ENCODE measurements at places on chromosomes 7 and 10.

DNA sequence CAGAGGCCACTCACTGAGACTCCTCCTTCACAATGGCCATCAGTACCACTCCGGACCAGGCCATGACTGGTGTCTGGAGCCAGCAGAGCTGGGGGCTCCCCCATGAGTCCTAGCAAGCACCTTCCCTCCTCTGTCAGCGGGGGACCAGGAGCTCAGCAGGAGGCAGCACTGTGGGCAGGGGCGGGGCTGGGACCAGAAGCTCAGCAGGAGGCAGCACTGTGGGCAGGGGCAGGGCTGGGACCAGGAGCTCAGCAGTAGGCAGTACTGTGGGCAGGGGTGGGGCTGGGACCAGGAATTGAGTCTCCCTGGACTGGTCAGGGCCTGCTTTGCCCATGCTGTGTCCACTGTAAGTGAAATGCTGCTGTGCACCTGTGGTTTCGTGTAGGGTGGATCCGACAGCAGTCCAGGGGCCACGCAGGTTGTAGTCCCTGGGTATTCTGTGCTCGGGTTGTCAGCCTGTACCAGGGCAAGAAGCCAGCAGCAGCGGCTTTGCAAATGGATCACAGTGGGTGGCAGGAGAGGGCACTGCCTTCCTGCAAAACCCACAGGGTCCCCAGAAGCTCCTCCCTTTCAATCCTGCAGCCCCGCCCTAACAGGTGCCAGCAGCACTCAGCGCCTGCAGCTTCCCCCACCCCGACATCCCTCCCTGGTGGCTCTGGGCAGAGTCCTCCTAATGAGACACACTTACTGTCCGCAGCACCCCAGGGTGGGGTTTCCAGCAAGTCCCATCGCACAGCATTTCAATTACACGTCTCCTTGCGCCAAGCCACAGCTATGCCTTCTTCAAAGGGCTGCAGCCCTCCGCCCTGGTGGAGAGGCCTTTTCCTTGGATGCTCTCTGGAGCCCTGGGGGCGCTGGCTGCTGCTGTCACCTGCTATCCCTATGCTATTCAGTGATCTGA lies 220.5 kb downstream of the TCERG1L start:
- no peak for DNase-seq

DNA sequence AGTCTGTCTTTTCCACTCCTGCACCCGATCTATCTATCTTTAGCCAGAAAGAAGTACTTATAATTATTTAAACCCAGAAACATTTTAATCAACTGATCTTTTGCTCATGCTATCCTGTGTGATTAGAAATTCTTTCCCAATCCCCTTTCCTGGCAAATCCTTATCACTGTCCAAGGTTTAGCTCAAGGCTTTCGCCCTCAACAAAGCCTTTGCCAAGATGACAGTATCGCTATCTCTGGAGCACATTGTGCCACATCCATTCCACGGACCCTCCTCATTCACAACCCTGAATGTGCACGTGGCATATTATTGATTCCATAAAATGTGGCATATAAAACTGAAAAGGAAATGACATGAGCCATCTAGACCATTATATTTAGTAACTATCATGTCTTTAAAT lies 71.3 kb downstream of the PTN start:
- no peak for DNase-seq

- DNase-seq = no peak
These were observed 23.7 kb upstream of the WNT16 start for GRCh38 chr7:121305109-121305508.

DNA sequence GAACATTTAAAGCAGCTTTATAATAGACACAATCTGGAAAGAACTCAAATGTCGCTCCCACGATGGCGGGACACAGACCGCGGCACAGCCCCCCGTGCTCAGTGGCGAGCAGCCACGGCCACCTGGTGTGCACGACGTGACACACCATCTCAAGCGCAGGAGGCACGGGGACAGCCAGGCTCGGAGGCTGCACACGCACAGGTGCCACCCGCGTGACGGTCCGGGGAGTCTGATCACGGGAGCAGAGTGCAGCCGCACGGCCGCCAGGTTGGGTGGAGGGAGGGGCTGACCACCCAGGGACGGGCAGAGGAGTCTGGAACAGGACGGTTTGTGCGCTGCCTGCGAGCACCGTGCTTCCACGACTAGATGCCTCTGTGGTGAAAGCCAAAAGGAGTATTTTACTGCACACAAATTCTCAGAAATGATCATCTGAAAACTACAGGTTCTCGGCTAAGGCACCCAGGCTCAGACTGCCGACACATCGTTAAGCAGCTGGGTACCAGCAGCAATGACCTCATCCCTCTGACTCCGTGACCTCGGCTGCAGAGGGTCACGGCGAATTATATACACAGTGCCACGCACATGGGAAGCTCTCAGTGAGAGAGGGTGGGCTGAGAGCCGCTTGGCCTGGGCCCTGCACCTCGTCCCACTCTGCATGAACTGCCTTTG lies 7.5 kb upstream of the GPER1 start:
- DNase-seq = no peak

- no peak for DNase-seq
These were observed 148.7 kb downstream of the MYOF start for GRCh38 chr10:93333278-93333978.

DNA sequence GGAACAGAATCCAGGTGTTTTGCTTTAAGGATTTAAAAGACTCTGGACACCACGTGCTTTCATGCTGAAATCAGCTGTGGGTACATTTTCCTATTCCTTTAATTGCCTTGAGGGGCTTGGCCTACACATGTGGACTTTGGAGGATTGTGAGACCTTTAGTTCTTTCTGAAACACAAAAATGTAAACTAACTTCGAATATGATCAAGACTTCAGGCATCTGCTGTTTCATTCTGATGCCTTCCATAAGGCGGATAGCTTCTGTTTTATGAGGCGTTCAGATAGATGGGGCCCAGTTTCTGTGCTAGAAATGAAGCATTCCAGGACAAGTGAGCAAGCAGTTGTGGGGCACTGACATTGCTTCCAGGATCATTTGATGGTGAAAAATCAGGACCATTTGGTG lies 1.5 kb upstream of the NOBOX start:
- no peak for DNase-seq

DNA sequence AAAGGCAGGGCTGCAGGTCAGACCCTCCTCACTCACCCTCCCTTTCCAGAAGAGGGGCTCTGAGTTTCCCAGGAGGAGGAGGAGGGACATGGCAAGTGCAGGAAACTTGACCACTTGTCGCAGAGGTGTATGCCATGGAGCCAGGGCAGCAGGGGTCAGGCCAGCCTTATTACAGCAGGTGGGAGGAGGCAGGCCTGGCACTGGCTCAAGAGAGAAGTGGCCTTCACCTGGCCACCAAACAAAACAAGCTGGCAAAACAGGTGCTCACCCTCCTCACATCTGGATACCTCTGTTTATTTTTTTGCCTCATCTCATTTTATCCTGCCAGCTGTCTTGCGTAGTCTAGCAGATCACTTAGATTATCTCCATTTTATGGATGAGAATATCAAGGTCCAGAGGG lies 12.5 kb downstream of the COL13A1 start:
- no peak for DNase-seq

GRCh38 chr7:1758859-1759521 lies 88.9 kb downstream of the ELFN1 start:
- no peak for DNase-seq

DNA sequence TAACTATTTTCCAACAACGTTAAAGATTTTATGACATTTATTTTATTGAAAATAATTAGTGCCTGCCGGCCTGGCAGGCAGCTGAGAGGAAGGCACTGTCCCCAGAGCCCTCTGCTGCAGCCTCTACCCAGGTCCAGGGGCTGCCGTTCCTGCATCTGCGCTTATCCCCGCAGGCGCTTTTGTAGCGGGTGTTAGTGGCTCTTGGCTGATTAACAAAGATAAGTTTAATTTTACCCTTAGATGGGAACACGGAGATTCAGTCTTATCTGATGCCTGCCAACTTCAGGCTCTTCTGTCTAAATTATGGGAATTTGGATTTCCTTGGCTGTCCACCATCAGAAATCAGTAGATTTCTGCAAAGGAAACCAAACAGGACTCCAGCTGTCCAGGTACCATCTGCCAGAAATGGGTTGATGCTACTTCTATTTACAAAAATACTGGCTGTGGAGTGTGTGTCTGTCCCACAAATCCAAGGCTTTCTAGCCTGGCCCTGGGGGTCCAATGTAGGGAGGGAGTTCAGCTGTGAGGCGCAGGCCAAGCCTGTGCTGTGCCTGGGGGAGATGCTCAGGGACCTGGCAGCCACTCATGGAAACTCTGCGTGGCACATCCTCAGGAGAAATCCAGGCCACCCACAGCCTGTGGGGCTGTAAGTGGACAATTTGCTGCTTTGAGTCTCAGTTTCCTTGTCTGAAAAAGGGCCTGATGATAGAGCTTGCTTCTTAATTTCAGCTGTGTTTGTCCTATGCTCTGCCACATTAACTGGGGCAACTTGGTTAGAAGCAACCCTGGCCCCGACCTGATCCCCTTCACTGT lies 62.0 kb upstream of the IGFBP3 start:
- DNase-seq = no peak

DNA sequence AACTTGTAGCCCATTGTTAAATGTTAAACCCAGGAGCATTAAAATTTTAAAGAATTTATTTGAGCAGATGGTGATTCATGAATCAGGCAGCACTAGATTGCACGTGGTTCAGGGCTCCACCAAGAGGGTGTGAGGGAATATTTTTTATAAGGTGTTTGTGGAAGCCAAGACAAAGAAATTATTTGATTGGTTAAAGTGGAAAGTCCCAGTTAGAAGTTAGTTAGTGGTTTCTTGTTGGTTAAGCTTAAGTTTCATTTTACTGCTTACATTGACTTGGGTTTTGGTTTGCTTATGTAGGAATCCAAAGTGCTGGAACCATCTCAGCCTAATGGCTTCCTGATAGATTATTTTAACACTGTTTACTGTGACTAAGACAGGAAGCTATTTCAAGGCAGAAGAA lies 906.2 kb downstream of the LRMDA start:
- DNase-seq = no peak

GRCh38 chr7:23685731-23686130 lies 5.7 kb downstream of the FAM221A start:
- no peak for DNase-seq

DNA sequence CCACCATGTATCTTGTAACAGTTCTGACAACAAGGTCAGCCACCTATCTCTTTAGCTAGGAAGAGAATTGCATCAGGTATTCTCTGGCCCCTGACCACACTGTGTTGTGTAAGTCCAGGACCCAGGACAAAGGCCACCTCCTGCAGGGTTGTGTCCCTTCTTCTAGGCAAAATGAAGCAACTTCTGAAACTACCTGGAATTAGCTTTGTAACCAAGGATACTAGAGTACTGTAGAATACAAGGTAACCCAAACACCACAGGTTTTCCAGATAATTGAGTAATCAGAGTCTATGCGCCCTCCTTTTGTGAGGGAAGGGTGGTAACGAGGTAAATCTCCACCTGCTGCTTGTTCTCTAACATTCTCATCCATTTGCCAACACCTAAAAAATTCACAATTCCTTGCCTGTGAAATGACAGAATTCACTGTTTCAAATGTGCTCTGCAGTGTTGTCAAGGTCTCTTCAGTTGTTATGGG lies 51.7 kb downstream of the SGMS1 start:
- no peak for DNase-seq

DNA sequence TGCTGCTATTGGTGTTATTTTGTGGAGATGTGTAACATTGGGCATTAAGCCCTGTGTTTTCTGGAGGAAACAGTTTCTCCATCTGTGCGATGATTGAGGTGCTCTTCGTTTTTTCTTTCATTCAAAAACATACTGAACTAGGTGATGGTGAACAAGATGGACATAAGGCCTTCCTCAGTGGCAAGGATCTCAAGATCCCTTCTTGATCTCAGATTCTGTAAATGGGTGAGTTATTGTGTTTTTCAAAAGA lies 759 bp upstream of the ELAPOR2 start:
- no peak for DNase-seq

GRCh38 chr7:87223666-87224065 lies 4.1 kb upstream of the TMEM243 start:
- no peak for DNase-seq

- no peak for DNase-seq
These were observed 706.6 kb downstream of the INHBA start for GRCh38 chr7:40996233-40996677.

DNA sequence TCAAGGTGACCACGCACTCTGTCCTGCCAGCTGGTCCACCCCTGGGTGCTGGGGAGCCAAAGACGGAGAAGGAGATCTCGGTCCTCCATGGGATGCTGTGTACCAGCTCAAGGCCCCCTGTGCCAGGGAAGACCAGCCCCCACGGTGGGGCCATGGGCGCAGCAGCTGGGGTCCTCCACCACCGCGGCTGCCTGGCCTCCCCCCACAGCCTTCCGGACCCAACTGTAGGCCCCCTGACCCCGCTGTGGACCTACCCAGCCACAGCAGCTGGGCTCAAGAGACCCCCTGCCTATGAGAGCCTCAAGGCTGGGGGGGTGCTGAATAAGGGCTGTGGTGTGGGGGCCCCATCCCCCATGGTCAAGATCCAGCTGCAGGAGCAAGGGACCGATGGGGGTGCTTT lies 5.4 kb downstream of the NYAP1 start:
- DNase-seq = no peak

- no peak for DNase-seq
These were observed 130.6 kb upstream of the FAM20C start for GRCh38 chr7:61576-62360.

DNA sequence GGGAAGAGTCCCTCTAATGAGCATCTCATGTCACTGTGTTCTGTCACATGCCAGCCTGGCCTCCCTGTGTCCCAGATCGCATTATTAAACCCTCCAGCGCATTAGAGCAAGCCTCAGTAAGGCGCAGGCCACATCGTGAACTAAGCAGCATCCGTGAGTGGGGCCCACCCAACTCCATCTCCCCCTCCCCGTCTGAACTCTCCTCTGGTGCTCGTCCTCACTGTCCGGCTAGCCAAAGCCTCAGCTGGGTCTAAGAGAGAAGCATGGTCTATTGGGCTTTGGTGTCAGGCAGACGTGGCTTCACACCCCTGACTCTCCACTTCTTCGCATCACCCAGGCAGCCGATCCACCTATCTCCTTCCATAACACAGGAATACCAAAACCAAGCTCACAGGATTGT lies 164.7 kb upstream of the LANCL2 start:
- no peak for DNase-seq

DNA sequence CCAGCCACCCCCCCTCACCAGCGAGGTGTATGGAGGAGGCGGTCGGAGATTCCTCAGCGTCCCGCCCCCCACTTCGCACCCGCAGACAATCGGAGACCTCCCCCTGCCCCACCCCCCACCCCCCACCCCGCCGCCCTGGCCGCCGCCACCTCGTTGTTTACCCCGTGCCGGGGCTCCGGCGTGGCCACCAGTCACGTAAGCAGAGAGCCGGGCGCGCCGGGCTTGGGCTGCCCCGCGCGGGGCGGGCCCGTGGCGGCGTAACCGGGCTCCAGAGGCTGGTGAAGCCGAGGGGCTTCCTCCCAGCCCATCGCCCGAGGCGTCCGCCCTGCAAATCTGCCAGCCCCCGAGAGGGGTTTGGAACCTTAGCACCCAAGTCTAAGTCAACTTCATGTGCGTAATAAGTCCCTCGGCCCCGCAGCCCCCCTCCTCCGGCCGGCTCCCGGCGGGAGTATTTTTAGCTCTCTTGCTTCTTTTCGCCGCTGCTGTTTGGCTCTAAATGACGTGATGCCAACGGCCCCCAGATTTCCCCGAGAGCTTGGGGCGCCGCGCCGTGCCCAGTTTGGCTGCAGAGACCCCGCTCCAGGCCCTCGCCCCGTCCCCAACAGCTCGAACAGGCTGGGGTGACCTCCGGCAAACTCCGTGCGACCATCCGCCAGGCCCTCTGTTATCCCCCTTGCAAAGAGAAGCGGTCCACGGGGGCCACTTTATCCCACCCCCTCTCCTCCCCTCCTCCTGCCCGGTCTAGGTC lies 2.7 kb downstream of the MXI1 start:
- no peak for DNase-seq

GRCh38 chr7:10083766-10084165 lies 889.9 kb upstream of the PHF14 start:
- DNase-seq = no peak
